Left colon (tissue), 2 donors: ENCODE measurements at places on chromosomes 6 and 20. TPM values are rescaled to one million over a fixed set of nuclear protein-coding genes. Genes with fewer than 3 reads are reported as not detected.

- DNase-seq = no peak
These were observed 4.5 kb upstream of the RNGTT start for GRCh38 chr6:88967891-88968290.

GRCh38 chr20:24722586-24722985 lies 226.5 kb upstream of the CST7 start:
- DNase-seq = no peak

- no peak for DNase-seq
These were observed 33.2 kb downstream of the BFSP1 start for GRCh38 chr20:17497821-17498580.

GRCh38 chr20:6999381-6999780 lies 231.9 kb downstream of the BMP2 start:
- DNase-seq = no peak

- no peak for DNase-seq
These were observed 7.3 kb downstream of the PTGIS start for GRCh38 chr20:49560646-49561045.

GRCh38 chr20:2891343-2891742 lies 18.1 kb downstream of the PTPRA start:
- DNase-seq = no peak

DNA sequence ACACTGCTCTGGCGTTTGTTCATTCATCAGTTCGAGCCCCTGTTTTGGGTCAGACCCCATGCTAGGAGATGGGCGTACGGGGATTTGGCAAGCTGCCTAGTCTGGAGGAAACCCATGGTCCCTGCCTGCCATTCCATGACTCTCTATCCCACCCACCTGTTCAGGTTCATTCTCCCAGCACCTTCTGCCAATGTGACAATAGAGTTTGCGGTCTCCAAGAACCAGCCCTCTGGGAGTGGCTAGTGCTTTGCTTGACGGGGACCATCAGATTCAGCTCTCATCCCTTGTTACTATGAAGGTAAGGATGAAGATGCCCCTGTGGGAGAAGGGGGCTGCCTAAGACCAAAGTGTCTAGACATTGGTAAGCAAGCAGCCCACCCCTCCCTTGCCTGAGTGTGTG lies 345.0 kb downstream of the PTPRT start:
- no peak for DNase-seq

DNA sequence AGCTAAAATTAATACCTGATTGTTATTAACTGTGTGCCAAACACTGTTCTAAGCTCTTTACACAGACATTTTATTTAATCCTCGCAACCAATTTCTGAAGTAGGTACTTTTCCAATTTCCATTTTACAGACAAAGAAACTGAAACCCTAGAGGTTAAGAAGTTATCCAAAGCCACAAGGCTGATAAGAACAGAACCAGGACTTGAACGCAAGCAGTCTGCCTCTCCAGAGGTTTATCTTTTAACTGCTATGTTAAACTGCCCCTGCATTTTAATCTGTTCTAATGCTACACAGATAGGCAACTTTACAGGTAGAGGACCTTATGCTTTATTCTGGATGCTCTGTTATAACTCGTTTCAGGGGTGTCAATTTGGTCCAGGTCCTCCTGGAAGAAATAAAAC lies 118.2 kb downstream of the SLC16A10 start:
- DNase-seq = no peak

GRCh38 chr6:163469459-163469985 lies 55.0 kb downstream of the QKI start:
- no peak for DNase-seq

IRF4 gene
- 11.0 TPM for total RNA-seq

NPEPL1 gene
- total RNA-seq = 30.3 TPM

CD93 gene
- 14.2 TPM for total RNA-seq

PHACTR1 gene
- 1.5 TPM for total RNA-seq

LPA gene
- total RNA-seq = not detected

SSR1 gene
- 136 TPM for total RNA-seq

CEP43 gene
- 17.4 TPM for total RNA-seq

RCAN2 gene
- total RNA-seq = 9.8 TPM

CPXM1 gene
- 2.3 TPM for total RNA-seq
